ENCODE measurements at places on chromosomes 12 and 14.

DNA sequence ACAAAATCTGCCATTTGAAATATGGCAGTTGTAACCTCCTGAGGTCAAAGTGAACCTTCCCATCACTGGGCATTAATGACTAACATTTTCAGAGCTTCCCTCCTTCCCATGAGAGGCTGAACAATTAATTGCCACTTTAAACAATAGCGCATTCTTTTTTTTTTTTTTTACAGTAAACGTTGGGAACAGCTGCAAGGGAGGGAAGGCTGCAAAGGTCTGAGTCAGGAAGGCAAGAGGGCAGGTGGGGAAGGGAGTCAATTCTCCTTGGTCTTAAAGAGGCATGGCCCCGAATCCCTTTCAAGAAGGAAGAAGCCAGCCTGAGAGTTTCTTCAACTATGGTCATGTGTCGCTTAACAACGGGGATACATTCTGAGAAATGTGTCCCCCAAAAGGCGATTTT, 41.0 kb upstream of the PLEKHG3 start:
- no peak for DNase-seq

DNA sequence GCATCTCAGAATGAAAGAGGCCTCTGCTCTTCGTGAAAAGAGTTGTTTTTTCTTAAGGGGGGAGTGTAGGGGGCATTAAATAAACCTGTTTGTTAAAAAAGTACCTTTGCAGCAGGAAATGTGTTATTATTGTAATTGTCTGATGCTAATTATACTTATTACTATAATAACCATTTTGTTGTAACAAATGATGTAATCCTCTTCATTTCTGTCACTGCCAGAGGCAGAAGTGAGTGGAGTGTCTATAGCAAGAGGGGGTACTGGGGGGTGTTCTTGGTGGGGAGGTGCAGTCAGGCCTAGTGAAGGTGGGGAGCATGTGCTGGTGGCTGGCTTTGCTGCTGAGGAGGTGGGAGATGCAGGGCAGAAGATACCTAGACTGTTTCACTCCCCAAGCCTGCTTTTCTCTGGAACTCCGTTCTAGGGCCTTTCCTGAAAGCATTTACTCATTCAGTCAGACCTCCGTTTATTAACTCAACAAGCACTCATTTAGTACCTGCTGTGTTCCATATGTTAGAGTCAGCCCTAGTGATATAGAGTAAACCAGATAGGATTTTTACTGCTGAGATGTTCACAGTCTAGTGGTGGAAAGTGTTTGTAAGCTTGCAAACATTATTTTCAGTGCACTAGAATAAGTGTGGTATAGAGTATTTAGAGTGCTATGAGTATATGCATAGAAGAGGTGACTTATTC, 77.5 kb upstream of the CISTR start:
- DNase-seq = no peak

DNA sequence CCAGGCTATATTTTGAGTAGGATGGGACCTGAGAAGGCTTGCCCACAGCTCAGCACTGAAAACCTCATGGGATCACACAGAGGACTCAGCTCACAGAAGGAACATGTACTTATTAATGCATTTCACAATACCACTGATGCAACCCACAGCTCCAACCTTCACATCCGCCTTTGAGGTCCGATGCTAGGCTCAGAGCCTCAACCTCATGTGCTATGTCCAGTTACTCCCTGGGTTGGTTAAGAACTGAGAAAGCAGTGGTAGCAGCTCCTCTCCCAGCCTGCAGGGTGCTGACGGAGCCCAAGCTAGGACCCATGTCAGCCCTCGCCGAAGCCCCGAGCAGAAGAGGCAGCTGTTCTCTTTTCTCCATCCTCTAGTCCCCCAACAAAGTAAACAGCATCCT, 52.9 kb downstream of the SPTB start:
- no peak for DNase-seq

DNA sequence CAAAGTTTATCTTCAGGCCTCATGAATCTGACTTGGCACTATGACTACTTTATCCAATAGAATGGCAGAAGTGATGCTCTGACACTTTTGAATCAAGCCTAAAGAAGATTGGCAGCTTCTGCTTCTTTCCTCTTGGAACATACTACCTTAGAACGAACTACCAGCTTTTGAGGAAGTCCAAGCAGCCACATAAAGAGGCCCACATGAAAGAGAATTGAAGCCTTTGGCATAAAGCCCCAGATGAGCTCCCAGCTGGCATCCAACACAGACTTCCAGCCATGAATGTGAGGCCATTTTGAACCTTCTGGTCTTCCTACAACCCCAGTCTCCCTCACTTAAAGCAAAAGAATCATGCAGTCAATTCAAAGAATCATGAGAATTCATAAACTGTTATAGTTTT, 65.8 kb downstream of the EEA1 start:
- no peak for DNase-seq

- no peak for DNase-seq
These were observed 32.7 kb upstream of the RIN3 start for GRCh38 chr14:92480856-92481255.

- DNase-seq = no peak
These were observed 13.0 kb downstream of the WASHC4 start for GRCh38 chr12:105120551-105120950.

GRCh38 chr14:23380976-23381375, 4.1 kb downstream of the CMTM5 start:
- DNase-seq = no peak

DNA sequence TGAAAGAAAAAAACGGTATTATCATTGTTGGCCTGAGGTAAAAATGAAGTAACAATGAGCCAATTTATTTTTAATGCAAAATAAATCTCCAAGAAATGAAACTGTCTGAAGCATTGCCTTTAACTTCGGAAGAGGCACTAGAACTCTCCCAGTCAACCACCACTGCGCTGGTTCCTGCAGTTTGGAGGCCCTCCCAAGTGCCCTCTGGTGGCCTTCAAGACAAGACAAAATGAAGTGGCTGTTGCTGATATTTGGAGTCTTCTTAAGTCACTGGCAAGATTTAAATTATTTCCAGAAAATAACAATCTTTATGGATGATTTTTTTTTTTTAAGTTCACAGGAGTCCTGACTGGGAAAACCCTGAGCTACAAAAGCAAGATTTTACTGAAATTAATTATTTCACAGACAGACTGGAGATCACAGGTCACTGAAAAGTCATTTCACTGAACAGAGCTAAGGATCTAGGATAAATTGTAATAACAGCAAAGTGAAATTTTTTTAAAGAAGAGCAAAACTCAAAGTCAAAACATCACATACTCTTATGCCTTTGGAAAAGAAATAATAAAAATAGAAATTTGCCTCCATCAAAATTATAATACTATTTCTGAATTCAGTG, 58.2 kb downstream of the DICER1 start:
- no peak for DNase-seq

GRCh38 chr14:69054030-69054429, 74.9 kb upstream of the ACTN1 start:
- no peak for DNase-seq

- DNase-seq = no peak
These were observed 27.1 kb downstream of the FMNL3 start for GRCh38 chr12:49680075-49680474.

All from activated T-helper 1 cell treated with anti-CD3 and anti-CD28 coated beads, Interleukin-2, amount 50 U/mL, for 16 hours (primary cell).